Aorta (tissue), 5 donors: ENCODE measurements at places on chromosomes 6 and 20. TPM values are rescaled to one million over a fixed set of nuclear protein-coding genes. Genes with fewer than 3 reads are reported as not detected.

DNA sequence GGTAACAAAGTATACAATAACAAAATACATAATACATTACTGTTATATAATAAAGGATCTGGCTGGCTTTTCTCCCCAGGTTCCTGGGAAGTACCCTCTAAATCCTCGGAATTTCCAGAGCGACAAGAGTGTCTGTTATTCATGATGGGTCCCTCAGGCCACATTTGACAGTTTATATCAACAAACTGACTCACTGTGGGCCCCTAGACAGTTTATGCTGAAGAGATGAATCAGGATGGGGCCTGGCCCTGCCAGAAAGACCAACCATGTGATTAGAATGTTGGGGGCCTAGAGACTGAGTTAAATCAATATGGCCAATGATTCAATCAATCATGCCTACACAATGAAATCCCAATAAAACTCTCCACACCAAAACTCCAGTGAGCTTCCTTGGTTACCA is 13.5 kb downstream of the USP45 start:
- no peaks in the 10 kb centered on the region for H3K27me3 ChIP-seq
- no peaks in the 10 kb centered on the region for H3K36me3 ChIP-seq
- no peak for DNase-seq
- no peak overlapping the region for H3K4me3 ChIP-seq

- H3K27me3 ChIP-seq: no peaks in the 10 kb centered on the region
- no peaks in the 10 kb centered on the region for H3K36me3 ChIP-seq
- DNase-seq: no peak
These were observed 31.6 kb downstream of the MYLK4 start for GRCh38 chr6:2719093-2719455.

GRCh38 chr6:63272397-63272796 is 47.4 kb downstream of the LGSN start:
- H3K4me1 ChIP-seq: no peaks in the 10 kb centered on the region
- no peak overlapping the region for H3K27ac ChIP-seq
- no peaks in the 10 kb centered on the region for H3K27me3 ChIP-seq
- DNase-seq: no peak

DNA sequence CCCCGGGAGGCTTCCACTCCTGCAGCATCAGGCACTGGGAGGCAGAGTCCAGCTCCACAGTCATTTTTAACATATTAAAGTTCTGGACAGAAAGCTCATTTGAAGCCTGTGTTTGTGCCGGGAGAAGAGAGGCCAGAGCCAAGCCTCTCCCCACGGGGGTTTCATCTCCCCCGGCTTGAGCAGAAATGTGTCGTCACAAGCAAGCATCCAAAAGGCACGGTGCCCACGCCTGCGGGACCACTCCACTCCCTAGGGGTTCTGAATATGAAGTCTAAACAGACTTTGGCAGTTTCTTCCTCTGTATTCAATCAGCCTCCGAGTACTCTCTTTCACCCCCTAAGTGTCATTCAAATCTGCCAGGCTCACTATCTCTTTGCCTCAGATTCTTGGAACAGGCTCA is 75.3 kb downstream of the STK35 start:
- H3K27ac ChIP-seq: no peak overlapping the region
- DNase-seq: no peak
- no peaks in the 10 kb centered on the region for H3K36me3 ChIP-seq
- no peaks in the 10 kb centered on the region for H3K27me3 ChIP-seq

- H3K27me3 ChIP-seq: no peaks in the 10 kb centered on the region
- no peak overlapping the region for H3K4me3 ChIP-seq
- H3K27ac ChIP-seq: no peak overlapping the region
- H3K4me1 ChIP-seq: no peaks in the 10 kb centered on the region
These were observed 7.0 kb downstream of the C6orf163 start for GRCh38 chr6:87351583-87351982.

- no peak overlapping the region for H3K27ac ChIP-seq
- H3K4me3 ChIP-seq: no peak overlapping the region
- no peaks in the 10 kb centered on the region for H3K27me3 ChIP-seq
- H3K36me3 ChIP-seq: no peaks in the 10 kb centered on the region
- DNase-seq: no peak
These were observed 106.5 kb upstream of the TRAF3IP2 start for GRCh38 chr6:111711984-111712752.

- no peak for DNase-seq
- no peak overlapping the region for H3K4me3 ChIP-seq
- H3K27ac ChIP-seq: no peak overlapping the region
- H3K4me1 ChIP-seq: no peaks in the 10 kb centered on the region
These were observed 57.1 kb upstream of the NNAT start for GRCh38 chr20:37463726-37464494.

DNA sequence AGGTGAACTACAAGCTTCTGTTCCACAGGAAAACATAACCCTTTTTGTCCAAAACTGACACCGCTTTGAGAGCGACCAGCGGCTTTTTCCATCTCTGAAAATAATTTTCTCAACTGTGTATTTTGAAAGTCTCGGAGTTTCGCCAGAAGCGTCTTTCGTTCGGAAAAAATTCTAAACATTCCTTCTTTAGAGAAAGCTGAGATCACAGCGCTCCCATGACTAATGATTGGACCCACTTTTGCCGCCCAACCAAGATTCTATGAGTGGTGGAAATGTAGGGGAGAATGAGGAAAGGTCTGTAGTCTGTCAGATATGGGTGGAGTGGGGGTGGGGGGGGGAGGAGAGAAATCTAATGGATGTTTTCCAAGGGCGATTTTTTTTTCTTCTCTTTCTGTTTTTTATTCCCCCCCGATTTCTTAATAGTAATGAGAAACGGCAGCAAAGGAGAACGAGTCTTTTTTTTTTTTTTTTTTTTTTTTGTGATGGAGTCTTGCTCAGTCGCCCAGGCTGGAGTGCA is 189.3 kb downstream of the TRIM27 start:
- peaks cover 6% of the 10 kb centered on the region for H3K27me3 ChIP-seq
- no peaks in the 10 kb centered on the region for H3K36me3 ChIP-seq
- no peak for DNase-seq
- H3K27ac ChIP-seq: no peak overlapping the region

- H3K4me1 ChIP-seq: no peaks in the 10 kb centered on the region
- no peaks in the 10 kb centered on the region for H3K36me3 ChIP-seq
- peak overlapping the region; percentile 83 for H3K27ac ChIP-seq
- peak; percentile 72 for DNase-seq
- H3K27me3 ChIP-seq: no peaks in the 10 kb centered on the region
- peak overlapping the region; percentile 55 for H3K4me3 ChIP-seq
These were observed 10.0 kb upstream of the TBX18 start for GRCh38 chr6:84774157-84774984.

DNA sequence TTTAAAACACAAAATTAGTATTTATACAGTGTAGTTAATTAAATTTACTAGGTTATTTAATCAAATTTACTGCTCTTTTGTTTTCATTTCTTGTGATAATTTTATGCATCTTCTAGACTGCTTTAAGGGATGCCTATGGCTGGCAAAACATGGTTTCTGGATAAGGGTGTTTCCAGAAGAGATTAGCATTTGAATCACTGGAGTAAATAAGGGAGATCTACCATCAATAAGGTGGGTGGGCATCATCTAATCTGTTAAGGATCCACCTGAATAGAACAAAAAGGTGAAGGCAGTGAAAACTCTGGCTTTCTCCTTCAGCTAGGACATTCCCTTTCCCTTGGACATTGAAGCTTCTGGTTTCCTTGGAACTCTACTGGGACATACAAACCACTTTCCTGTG is 146.2 kb upstream of the LAMA2 start:
- no peak for DNase-seq
- H3K36me3 ChIP-seq: no peaks in the 10 kb centered on the region
- no peaks in the 10 kb centered on the region for H3K27me3 ChIP-seq
- no peak overlapping the region for H3K4me3 ChIP-seq
- no peaks in the 10 kb centered on the region for H3K4me1 ChIP-seq
- H3K27ac ChIP-seq: no peak overlapping the region

DNA sequence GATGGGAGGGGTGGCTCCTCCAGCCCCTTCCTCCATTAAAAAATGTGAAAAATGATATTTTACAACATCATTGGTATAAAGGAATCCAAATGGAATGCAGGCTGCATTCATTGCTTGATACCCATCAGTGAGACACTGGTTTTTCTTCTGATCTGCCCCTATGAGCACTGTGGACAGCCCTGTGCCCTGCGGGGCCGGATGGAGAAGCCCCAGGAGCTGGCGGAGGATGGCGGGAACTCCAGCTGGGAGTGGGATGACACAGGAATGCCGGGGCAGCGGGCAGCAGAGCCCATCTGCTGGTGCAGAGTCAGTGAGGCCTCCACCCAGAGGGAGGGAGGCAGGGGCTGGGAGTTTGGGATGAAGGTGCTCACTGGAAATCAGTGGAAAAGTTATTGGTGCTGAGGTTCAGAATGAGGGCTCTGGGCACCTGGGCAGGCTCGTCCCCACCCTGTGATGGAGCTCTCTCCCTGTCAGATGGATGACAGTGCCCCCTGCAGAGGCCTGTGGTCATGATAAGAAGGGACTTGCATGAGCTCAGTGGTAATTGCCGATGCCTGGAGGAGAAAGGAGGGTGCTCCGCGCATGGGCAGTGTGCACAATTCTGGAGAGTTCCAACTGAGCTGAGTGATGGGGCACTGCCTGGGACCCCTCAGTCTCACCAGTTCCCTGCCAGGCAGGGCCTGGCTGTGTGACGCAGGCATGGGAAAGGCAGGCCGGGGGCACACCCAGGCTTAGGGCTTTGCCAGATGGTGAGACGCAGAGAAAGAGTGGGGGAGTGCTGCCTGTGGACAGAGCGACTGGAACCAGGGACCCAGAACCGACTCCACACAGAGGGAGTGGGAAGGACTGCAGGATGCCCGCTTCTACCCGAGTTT is 23.2 kb downstream of the CTCFL start:
- no peak overlapping the region for H3K4me3 ChIP-seq
- H3K4me1 ChIP-seq: no peaks in the 10 kb centered on the region
- H3K27ac ChIP-seq: no peak overlapping the region
- DNase-seq: no peak
- H3K27me3 ChIP-seq: no peaks in the 10 kb centered on the region

- no peaks in the 10 kb centered on the region for H3K4me1 ChIP-seq
- peak; percentile 87 for DNase-seq
- peak overlapping the region; percentile 73 for H3K4me3 ChIP-seq
These were observed 1.5 kb downstream of the COL12A1 start for GRCh38 chr6:75204217-75204958.

GRCh38 chr20:7151676-7152470 is 384.4 kb downstream of the BMP2 start:
- no peaks in the 10 kb centered on the region for H3K4me1 ChIP-seq
- H3K4me3 ChIP-seq: no peak overlapping the region
- H3K36me3 ChIP-seq: no peaks in the 10 kb centered on the region
- H3K27ac ChIP-seq: no peak overlapping the region
- no peak for DNase-seq

DNA sequence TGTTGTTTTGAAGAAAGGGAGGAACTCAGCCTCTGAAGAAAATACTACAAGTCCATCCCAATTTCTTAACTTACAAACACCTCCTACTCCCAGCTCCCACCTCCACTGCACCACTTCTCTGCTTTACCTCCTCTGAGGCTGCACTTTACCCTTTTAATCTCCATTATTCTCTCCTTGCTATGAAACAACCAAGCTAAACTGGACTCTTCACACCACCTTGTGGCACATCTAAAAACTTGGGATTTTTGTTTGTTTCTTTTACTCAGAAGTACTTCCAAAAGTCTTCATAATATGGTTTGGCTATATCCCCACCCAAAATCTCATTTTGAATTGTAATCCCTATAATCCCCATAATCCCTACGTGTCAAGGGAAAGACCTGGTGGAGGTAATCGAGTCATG is 142.2 kb downstream of the MOXD1 start:
- no peaks in the 10 kb centered on the region for H3K36me3 ChIP-seq
- H3K27ac ChIP-seq: no peak overlapping the region

DNA sequence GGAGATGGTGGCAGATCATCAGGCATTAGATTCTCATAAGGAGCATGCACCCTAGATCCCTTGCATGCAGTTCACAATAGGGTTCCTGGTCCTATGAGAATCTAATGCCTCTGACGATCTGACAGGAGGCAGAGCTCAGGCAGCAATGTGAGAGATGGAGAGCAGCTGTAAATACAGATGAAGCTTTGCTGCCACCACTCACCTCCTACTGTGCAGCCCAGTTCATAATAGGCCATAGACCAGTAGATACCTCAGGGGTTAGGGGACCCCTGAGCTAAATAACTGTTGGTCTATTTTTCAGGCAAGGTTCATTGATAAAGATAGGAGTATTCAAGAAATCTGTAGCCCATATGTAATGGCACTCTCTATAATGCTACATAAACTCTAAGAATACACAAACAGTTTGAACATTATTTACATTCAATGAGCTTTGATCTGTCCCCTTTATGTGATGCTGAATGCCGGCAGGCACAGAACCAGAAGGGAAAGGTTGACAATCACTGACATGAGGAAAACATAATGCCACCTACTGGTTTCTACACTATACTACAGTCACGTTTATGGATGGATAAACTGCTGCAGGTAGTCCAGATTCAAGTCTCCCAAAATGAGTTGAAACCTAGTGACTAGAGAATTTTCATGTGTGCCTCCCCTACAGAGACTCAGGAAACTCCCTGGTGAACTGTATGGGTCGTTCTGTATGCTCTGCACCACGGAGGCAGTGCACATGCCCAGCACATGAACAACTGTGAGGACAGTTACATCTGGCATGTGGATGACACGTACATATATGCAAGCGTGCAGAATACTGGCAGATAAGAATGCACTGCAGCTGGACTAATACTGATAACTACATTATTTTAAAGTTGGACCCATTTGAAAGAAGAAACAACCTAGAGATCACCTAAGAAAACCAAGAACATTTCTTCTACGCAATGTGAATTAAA is 72.0 kb downstream of the DST start:
- DNase-seq: no peak
- H3K27ac ChIP-seq: no peak overlapping the region
- no peaks in the 10 kb centered on the region for H3K4me1 ChIP-seq
- peaks cover under 1% of the 10 kb centered on the region for H3K36me3 ChIP-seq
- no peak overlapping the region for H3K4me3 ChIP-seq
- no peaks in the 10 kb centered on the region for H3K27me3 ChIP-seq

DNA sequence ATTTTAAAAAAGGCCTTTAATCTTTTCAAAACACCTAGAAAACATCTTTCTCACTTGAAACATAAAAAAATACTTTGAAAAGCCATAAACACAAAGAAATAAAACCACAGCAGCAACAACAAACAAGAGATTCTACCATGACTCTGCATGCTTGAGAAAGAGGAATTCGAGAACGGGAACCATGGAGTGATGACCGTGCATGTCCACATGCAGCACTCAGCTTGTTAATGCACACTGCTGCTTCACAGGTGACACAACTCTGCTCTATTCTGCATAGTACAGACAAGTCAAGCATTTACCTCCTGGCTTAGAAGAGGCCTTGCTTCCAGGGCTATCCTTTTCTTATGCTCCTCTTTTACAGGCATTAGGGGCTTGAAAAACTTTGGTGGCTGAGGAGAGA is 64.9 kb upstream of the NUP153 start:
- DNase-seq: no peak
- H3K27ac ChIP-seq: no peak overlapping the region
- H3K4me3 ChIP-seq: no peak overlapping the region
- H3K4me1 ChIP-seq: no peaks in the 10 kb centered on the region
- peaks cover 6% of the 10 kb centered on the region for H3K36me3 ChIP-seq

GRCh38 chr6:128487055-128487454 is 33.3 kb downstream of the PTPRK start:
- no peak overlapping the region for H3K4me3 ChIP-seq
- DNase-seq: no peak
- no peaks in the 10 kb centered on the region for H3K27me3 ChIP-seq
- H3K36me3 ChIP-seq: no peaks in the 10 kb centered on the region
- no peaks in the 10 kb centered on the region for H3K4me1 ChIP-seq

The DCBLD1 gene
- 13.2 TPM for total RNA-seq

The OR2J3 gene
- total RNA-seq: not detected

The BTN1A1 gene
- total RNA-seq: not detected

The MYMX gene
- 1.6 TPM for total RNA-seq

The LKAAEAR1 gene
- not detected for total RNA-seq

The HLA-B gene
- total RNA-seq: 862 TPM

The WFDC10B gene
- total RNA-seq: not detected

The GATA5 gene
- 0.16 TPM for total RNA-seq
